EH (cell line): ENCODE measurements at places on chromosomes 3 and 15.

DNA sequence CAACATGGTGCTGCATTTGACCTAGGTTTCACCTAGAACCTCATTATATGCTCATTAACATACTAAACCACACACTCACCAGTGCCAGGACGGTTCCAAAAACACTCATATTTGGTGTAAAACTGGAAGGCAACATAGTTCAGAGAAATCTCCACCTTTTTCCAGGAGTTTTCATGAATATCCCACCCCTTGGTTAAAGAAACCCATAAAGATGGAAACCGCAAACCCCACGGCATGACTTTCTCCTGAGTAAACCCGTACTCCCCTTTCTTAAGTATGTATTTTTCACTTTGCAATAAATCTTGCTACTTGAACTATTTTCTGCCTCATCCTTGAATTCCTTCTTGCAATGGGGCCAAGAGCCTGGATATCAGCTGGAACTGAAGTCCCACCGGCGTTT is 379.3 kb downstream of the MAGI1 start:
- DNase-seq = no peak

GRCh38 chr3:184242297-184242685 is 6.5 kb downstream of the ALG3 start:
- no peak for DNase-seq

GRCh38 chr15:45276831-45277230 is 24.8 kb downstream of the SLC28A2 start:
- DNase-seq = peak; percentile 45

DNA sequence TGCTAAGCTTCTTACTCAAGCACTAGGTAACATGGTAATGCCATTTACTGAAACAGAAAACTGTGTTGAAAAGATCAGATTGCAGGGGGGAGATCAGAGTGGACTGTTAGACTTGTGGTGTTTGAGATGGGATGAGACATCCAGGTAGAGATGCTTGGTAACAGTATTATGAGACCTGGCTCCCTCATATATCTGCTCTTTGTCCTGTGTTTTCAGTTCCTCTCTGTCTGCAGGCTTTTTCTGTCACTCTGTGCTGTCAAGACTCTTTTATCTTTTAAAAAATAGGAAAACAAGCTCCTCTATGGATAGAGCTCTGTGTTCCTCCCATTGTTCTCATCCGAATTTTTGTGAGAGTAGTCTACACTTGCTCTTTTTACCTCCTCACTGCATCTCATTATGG is 48.1 kb downstream of the CALML4 start:
- DNase-seq = no peak

- peak; percentile 82 for DNase-seq
Observed at GRCh38 chr3:187318819-187319616, 27.5 kb upstream of the MASP1 start.

DNA sequence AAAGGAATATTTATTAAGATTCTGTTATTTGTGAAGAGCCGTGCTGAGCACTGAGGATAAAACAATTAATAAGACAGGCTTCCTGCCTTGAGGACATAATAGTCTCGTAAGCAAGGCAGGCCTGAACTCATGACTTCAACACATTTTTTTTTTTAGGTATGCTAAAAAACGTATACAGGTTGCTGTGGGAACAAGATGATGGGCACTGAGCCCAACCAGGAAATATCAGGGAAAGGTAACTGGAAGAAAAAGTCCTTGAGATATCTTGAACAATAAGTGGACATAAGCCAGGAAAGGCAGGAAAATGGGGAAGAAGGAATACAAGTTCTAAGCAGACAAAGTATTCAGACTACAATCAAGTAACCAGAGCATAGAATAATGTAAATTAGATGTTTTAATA is 26.1 kb downstream of the CERS3 start:
- DNase-seq = no peak

- no peak for DNase-seq
Observed at GRCh38 chr3:141544697-141545096, 57.9 kb downstream of the RASA2 start.
